Inflammatory macrophage treated with lipopolysaccharide for 4 hours (primary cell): ENCODE measurements at places on chromosomes 11 and 22.
A peak's percentile ranks its signal among the peaks of the same experiment; 100 is the strongest.

- DNase-seq = no peak
Observed at GRCh38 chr11:4019891-4020290, 74.7 kb upstream of the RRM1 start.

DNA sequence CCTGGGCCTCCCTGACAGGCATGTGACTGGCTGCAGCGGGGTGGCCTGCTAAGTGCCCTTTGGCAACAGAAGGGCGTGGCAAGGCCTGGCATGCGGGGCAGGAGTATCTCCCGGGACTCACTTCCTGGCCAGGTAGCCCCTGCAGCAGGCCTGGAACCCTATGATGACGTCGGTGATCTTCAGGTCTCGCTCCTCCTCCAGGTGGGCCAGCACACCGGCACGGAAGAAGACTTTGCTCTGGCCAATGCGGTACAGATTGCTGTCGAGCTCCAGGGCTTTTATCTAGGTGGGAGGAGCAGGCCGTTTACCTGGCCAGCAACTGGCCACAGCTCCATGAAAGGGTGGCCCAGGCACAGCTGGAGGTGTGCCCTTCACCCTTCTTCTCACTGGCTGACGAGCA lies 50.9 kb downstream of the APOL1 start:
- no peak for DNase-seq

DNA sequence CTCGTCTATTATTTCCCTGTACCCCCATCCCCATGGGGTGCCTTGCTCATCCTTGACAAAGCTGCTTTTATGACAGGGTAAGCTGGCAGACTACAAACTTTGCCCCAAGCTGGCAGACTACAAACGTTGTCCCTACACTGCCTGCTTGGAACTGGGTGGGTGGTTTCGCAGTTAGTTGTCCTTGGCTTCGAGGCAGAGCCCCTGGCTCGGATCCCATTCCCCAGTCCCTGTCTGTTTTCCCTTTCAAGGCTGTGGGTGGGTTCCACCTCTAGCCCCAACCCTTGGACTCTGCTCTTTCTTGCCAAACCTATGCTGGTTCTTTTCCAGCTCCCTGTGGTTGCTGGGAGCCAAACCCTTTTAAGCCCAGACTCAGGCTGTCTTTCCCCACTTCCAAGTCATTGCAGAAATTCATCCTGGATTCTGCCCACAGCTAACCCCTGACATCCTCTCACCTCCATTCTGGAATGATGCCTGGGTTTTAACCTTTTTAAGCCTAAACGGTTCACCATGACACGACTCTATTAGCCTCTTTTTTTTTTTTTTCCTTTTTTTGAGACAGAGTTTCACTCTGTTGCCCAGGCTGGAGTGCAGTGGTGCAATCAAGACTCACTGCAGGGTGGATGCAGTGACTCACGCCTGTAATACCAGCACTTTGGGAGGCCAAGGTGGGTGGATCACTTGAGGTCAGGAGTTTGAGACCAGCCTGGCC lies 9.2 kb upstream of the RBM14 start:
- DNase-seq = peak; percentile 67

- DNase-seq = no peak
Observed at GRCh38 chr11:102946237-102946636, 9.3 kb downstream of the MMP13 start.

GRCh38 chr22:50507421-50507990 lies at the start of gene LMF2:
TSS of gene LMF2 (minus strand) at chr22:50507702. CDS start at chr22:50507675, 27 bp downstream.
- DNase-seq = peak; percentile 88

GRCh38 chr22:28398981-28399380 lies 280.7 kb downstream of the TTC28 start:
- DNase-seq = no peak

GRCh38 chr22:38984224-38984623 lies 2.1 kb downstream of the APOBEC3B start:
- no peak for DNase-seq

DNA sequence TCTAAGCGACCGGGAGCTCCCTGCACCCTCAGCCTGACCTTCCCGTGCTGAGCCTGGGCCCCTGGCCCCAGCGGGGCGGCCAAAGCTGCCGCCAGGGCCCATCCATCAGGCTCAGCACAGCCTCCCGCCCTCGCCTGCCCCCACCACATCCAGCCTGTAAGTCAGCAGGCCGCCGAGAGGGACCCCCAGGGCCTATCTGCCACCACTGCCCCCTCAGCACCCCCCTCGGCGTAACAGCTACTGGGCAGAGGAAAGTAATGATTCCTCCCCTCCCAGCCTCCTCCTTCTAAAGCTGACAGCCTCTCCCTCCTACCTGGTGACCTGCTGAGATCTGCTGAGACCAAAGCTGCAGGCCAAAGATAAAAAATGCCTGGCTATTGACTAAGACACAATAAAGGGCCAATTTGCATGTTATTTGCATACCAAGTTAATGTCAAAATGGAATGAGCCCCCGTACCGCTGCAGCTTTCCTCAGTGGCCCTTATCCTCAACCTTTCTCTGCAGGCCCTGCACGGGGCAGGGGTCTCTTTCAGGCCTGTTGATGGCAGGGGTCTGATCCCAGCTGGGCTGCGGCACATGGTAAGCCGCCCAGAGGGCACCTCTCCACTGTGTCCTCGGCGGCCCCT lies 51.6 kb downstream of the RPUSD4 start:
- no peak for DNase-seq

- peak; percentile 18 for DNase-seq
Observed at GRCh38 chr11:61777234-61778090, 14.9 kb downstream of the TMEM258 start.

DNA sequence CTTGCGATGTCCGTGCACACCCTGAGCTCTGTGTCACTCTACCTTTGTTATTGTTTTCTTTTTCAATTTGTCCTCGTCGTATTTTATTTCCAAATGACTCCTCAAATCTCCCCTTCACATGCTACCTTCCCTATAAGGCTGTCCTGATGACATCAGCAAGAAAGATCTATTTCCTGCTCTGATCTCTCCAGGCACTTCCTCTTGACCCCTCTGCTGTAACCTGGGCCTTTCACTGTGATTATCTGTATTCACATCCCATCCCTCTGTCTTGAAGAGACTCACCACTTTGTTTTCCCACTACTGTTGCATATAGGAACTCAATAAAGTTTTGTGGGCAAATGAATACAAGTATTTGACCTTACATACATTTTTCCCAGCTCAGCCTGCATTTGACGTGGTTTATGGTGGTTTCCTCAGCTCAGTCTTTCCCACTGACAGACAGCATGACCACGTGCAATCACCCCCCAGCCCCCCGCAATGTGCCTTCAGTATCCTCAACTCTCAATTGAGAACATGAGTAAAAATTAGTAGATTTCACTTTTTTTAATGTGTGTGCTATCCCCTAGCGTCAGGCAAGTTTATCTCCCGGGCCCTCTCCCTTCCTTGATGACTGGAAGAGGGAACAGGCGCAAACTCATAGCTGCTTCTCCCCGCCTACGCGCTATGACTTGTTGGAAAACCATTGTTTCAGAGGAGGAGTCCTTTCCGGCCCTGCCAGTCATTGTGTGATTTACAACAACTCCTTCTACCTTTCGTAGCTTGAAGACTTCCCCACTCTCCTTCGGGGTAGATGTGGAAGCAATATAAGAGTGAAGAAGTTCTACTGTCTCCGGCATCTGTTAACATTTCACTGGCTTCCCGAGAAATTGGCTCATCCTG lies 498.5 kb downstream of the NTM start:
- DNase-seq = no peak

GRCh38 chr11:69398529-69399492 lies 82.7 kb upstream of the LINC01488 start:
- DNase-seq = no peak

DNA sequence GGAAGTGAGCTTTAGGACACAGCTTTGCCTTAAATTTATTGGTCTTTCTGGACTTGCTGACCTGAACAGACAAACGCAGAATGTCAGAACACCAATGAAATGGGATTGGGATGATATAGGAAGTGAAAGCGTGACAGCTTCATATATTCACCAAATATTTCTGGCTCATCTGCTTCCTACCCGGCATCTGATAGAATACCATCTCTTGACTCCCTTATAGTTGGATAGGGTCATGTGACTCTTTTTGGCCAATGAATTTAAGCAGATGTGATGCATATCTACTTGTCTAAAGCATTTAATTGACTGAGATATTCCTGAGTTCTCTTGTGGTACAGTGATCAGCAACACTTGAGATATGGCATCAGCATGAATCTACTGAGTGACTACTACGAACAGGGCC lies 2.5 kb upstream of the CAPRIN1 start:
- peak; percentile 54 for DNase-seq

DNA sequence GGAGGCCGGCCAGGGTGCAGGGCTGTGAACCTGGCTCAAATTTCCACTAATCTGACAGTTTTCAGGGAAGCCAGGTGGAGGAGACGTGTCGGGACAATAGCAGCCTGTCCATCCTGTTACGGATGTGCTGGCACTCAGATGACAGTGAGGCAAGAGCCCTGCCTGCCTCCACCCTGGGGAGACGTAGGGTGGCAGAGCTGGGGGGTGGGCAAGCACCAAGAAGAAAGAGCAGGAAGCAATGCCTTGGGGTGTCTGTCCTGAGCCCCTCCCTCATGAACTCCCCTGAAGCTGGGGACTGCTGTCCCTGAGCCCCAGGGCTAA lies 10.0 kb upstream of the TRIM29 start:
- no peak for DNase-seq

DNA sequence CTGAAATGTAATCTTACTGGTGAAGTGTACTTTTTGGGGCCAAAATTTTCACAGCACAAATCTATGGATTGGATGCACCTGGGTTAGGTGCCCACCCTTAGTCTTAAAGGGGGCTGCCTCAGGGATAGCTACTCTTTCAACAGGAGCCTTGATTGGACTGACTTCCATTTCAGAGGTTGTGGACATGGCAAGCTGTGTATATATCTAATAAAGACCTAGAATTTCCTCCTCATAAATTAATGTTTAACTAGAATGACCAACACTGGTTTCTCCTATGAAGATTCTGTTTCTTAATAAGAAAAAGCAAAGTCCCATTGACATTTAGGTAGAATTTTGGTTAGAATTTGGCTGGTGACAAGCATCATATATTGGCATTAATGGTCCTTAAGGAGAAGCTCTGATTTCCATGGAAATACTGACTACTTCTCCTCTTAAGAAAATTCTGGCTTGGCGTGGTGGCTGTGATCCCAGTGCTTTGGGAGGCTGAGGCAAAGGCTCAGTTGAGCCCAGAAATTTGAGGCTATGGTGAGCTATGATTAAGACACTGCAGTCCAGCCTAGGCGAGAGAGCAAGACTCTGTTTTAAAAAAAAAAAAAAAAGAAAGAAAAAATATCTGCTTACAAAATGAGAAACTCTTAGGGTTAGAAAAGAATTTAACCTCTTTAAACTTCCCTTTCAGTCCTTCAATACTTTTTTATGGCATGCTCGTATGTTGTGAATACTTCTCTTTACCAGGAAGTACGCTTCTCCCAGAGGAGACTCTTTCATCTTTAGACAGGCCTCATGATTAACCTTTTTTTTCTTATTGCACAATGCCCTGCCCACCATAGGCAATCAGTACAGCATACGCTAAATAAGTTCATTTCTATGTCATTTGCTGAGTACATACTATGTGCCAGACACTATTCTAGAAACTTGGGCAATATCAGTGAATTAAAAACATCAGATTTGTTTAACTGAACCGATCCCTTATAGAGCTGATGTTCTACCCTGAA lies 77.2 kb downstream of the PRR5L start:
- peak; percentile 49 for DNase-seq

DNA sequence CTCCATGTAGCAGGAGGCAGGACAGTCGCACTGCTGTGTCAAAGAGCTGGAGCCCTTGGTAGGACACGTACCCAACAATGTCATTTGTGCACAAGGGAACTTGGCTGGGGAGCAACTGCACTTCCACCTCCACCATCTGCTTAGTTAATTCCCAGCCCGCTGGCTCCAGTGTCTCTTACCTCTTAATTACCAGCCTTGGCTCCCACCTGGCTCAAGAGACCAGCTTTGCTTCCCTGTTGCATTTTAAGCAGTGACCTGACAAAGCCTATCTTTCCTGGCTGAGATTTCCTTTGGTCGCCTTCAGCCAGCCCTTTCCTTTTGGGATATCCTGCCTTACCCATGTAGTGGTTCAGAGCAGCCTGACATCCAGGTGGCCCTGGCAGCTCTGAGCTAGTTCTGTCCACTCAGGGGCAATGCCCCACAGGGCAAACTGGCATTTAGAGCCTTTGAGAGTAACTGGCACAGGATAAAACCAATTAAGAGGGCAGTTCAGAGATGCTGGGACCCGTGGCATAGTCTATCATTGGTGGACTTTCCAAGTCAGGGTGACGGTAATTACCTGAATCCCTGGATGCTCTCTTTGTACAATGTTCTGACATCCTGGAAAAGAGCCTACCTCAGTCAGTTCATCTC lies 212.6 kb upstream of the SORL1-AS1 start:
- no peak for DNase-seq

- no peak for DNase-seq
Observed at GRCh38 chr22:50012211-50013181, at the start of gene IL17REL. TSS of gene IL17REL (minus strand) at chr22:50012765. CDS start at chr22:50012646, 119 bp downstream.

DNA sequence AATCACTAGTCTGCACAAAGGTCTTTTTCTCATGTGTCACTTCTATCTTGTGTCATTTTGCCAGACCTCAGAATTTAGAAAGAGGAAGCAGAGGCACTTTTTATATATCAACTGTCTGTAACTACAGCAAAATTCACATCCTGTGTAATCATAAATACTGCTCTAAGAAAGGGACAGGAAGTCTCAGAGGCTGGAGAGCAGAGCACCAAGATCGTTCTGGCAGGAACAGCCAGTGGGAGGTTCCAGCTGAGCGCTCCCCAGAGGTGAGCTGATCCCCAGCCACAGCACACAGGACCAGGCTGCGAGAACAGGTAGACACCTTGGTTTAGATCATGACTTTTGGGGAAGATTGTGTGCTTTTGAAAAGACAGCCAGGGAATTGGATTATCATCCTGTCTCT lies at the start of gene MS4A7:
MS4A7 (plus strand) TSS at position 179 of the 400 bp plus-strand sequence. CDS start 4,610 bp downstream, outside the sequence.
- peak; percentile 97 for DNase-seq

- no peak for DNase-seq
Observed at GRCh38 chr11:93073508-93074280, 104.2 kb downstream of the MTNR1B start.
